ENCODE measurements at places on chromosomes 7 and 10.

DNA sequence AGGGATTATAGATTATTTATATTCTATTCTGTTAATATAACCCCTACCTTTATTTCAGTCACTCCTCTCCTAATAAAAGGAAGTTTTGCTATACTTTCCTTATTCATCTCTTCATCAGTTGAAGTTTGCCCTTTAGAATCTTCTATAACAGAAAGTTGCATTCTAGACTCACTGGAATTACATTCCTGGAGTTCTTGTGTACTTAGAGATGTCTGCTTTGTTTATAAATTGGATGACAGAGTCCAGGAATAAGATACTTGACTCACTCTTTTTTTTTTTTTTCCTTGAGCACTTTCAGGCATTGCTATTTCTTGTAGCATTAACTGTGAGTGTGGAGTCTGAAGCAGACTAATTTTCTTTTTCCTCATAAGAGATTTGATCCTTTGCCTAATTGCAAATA lies 640.8 kb downstream of the XPNPEP1 start:
- no peak for DNase-seq

DNA sequence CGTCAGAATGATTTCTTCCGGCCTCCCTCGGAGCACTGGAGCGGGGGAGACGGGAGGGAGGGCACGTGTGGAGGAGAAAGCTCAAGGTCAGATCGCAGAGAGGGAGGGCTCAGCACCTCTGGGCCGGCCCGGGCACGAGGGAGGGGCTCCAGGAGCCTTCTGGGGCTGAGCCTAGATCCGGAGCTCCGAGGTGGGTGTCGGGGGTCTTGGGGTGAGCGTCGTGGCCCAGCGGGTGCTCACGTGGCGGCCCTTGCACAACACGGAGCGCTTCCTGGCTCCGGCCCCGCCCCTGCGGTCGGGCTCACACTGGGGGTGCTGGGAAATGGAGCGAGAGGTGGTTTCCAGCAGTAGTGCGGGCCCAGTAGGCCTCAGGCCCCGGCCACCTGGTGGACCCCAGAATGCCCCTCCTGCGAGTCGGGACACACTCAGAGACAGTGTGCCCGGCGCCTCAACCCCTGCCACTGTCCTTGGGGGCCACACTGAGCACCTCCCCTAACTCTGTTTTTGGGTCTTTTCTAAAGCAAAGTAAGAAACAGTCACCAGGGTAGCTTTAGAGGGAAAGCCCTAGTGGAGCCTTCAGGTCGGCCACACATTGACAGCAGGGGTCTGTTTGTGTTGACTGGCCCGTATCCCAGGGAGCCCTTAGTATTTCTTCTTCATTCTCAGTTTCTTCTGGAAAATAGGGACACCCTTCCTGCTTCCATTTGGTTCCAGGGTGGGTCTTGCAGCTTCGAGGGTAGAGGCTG lies 798 bp downstream of the PPIF start:
- peak; percentile 86 for DNase-seq

GRCh38 chr10:14712991-14713424 lies 61.7 kb downstream of the FAM107B start:
- no peak for DNase-seq

DNA sequence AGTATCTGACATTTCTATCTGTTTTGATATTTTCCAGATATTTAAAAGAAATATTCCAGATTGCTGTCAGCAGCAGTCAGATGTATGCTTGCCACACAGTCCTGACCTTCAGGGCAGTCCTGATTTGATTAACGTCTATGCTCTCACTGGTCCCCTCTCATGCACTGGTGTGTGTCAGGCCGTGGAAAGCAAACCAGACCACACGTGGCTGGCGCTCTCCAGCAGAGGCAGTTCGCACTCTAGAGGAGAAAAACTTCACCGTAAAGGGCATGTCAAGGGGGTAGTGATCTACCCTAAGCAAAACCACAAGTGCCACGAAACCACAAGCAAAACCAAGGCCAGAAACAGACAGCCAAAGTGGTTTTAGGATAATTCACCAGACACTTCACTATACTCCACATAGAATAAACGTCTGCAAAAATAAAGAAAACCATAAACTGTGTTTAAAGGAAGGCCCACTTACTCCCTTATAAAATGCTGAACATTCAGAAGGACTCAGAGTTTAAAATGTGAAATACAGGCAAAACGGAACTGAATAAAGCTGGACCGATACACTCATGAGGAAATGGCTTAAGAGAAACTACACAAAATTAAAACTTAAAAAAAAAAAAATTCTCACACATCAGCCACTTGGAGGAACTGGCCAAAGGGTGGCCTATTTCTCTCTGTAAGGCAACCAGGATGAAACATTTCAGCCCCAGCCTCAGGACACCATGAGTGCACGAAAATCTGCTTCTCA lies 26.4 kb downstream of the PARP12 start:
- no peak for DNase-seq

- no peak for DNase-seq
Observed at GRCh38 chr7:24825381-24825794, 68.1 kb upstream of the GSDME start.

GRCh38 chr7:33262476-33262875 lies 133.1 kb downstream of the BBS9 start:
- no peak for DNase-seq

GRCh38 chr10:15068802-15069201 lies 19.8 kb downstream of the ACBD7 start:
- DNase-seq: no peak

GRCh38 chr10:47060993-47061500 lies 149.8 kb downstream of the PTPN20 start:
- no peak for DNase-seq

- no peak for DNase-seq
Observed at GRCh38 chr10:98006266-98006665, 24.2 kb downstream of the CRTAC1 start.

DNA sequence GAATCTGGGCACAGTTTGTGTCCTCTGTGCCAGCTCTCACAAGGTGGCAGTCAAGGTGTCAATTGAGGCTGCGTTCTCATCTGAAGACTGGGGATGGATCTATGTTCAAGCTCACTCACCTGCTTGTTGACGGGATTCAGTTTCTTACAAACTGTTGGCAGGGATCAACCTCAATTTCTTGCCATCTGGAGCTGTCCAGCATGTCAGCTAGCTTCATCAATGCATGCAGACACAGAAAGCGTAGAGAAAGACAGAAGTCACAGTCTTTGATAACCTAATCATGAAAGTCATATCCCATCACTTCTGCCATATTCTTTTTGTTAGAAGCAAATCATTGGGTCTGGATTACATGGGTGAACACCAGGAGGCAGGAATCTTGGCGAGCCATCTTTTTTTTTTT lies 32.0 kb upstream of the WAPL start:
- DNase-seq: no peak

GRCh38 chr7:1550005-1550845 lies 5.8 kb downstream of the TMEM184A start:
- DNase-seq: no peak

GRCh38 chr7:109354000-109354399 lies 784.3 kb downstream of the DNAJB9 start:
- no peak for DNase-seq

DNA sequence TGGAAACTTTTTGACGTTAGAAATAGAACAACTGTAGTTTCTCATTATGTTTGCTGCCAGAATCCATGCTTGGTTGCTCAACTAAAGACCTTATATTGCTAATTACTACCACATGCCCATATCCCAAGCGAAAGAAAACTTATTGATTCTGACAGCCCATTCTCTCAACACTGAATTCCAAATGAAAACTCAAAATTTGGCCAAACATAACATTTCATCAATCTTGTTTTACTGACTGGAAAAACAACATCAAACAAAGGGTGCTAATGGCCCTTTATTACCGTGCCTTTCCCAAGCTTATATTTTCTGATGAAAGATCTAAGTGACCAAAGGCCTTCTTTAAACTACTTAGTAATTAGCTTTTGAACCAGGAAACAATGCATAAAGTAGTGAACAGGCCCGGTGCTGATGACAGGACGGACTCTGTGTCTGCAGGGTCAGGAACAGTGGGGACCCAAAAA lies 531.8 kb downstream of the KCNMA1 start:
- no peak for DNase-seq

GRCh38 chr7:74320645-74321221 lies 31.5 kb downstream of the CLIP2 start:
- DNase-seq: no peak

DNA sequence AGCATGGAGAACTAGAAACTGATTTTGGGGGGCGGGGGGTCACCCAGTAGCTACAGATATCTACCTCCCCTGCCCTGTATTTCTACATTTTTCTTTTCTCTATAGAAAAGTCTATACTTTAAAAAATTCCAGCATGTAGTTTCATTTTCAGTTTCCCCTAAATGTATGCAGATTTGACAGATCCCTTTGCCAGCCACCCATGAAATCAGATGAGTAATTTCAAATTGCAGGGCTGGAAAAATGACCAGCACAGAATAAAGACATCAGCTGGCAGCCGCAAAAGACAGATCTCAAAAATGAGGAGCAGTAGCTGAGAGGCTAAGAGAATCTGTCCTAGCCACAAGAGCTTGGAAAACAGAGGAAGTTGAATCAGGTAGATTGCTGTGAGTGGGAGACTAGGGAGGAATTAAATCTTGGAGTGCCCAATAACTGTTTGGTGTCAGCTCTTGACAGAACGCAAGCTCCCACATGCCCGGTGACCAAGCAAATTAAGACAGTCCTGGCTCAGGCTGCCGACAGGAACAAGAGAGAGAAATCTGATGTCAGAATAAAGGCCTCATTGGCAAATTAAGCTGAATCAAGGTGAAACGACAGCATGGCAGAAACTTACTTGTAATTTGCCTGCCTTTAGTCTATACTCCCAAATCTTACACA lies 24.5 kb downstream of the ADRB1 start:
- no peak for DNase-seq

DNA sequence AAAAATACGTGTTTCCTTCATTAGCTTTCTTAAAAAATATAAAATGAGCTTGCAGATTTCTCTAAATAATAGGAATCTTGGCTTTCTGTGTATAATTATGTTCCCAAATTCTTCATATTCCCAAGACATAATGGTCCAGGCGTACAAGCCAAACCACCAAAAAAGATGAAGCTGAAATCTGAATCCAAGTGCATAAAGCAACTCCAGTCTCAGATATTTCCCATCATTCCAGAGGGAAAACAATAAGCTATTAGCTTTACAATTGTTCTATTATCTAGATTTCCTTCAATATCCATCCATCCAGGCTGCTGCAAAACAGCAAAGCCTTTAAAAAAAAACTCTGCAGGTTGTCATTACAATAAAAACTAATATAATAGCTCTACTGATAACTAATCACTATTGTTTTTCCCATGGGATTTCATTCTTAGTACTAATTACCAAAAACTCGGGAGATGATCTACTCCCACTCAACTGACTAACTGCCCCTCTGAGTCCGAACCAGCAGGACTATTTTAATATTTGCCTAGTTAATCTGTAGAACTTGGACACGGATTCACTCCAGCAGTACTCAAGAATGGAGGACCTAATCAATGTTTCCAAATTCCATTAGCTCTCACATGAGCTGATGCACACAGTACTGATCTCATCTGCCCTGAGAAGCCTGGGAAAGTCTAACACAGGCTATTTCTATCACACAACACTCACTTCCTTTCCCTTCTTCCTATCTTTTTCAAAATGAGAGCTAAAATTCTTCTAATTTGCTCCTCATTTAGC lies 108.9 kb upstream of the ASAH2 start:
- DNase-seq: no peak

GRCh38 chr7:19248681-19249080 lies 103.5 kb upstream of the FERD3L start:
- DNase-seq: no peak

- no peak for DNase-seq
Observed at GRCh38 chr10:49375611-49376010, 20.3 kb downstream of the DRGX start.

DNA sequence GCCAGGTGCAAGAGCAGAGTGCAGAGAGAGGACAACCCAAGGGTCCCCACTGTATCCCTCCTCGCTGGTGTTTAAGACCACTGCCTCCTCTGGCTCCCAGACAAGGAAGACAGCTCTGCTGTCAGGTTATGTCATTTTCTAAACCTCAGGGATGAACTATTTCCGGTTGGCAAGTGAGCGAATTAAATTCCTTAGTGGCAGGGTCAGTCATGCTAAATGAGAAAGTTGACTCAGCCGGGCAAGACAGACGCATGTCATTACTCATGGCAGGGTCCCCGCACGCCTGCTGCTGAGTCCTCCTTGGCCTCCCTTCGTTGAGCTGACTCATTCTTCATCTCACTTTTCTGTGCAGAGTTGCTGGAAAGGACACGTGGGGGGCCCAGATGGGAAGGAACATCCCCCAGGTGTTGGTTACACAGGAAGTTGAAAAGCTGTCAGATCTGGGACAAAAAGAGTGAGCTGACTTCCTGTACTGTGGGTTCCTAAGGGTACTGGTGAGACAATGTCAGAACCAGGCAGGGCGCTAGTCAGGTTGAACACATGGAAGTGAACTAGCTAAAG lies 47.1 kb upstream of the UCN3 start:
- DNase-seq: peak; percentile 80

DNA sequence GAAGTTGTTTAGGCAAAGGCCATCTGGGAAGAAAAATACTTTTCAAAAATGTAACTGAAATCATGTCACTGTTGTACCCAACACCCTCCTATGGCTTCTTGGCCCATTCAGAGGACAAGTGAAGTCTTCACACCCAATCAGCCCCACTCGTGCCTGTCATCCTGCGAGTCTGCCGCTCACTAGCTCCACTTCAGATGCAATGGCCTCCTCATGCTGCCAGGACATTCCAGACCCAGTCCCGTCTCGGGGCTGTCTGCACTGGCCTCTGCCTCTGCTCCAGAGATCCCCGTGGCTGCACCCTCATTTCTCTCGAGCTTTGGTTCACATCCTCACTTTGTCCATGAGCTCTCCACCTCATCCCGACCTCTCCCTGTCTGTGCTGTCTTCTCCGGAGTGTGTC lies 227.1 kb downstream of the KCNMA1 start:
- DNase-seq: no peak

DNA sequence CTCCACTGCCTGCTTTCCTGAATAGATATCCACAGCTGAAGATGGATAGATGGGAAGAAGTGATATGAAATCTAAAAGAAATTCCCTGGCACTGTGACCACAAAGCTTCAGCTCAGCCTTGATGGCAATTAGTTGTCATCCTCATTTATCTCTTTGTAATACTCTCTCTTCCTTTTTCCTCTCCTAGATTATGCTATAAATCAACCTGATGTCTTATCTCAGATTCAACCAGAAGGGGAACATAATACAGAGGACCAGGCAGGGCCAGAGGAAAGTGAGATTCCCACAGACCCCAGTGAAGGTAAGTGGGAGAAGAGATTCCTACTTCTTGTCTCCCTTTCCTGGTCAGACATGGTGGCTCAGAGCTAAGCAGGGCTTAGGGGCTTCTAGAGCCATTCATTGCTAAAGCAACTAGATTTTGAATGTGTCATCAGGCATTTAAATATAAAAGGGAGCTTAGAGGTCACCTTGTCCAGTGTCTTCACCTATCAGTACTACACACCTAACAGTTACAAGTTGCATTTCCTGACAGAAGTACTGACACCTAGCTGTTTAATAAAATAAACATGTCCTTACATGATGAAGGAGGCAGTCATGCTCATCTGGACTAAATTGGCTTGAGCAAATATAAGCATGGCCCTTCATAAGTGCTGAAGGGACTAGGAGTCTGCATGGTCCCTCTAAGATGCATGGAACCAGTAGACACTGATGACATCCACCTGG lies 19.5 kb downstream of the ZNF398 start:
- DNase-seq: no peak

- DNase-seq: no peak
Observed at GRCh38 chr10:48976196-48976595, 36.6 kb upstream of the LRRC18 start.

- DNase-seq: no peak
Observed at GRCh38 chr7:79506481-79506880, 53.0 kb upstream of the MAGI2 start.

- DNase-seq: no peak
Observed at GRCh38 chr7:99092064-99092720, 51.7 kb downstream of the SMURF1 start.

GRCh38 chr10:30002426-30003266 lies 56.7 kb downstream of the JCAD start:
- peak; percentile 69 for DNase-seq
